ENCODE measurements at places on chromosomes 6 and 20.
A peak's percentile ranks its signal among the peaks of the same experiment; 100 is the strongest.

DNA sequence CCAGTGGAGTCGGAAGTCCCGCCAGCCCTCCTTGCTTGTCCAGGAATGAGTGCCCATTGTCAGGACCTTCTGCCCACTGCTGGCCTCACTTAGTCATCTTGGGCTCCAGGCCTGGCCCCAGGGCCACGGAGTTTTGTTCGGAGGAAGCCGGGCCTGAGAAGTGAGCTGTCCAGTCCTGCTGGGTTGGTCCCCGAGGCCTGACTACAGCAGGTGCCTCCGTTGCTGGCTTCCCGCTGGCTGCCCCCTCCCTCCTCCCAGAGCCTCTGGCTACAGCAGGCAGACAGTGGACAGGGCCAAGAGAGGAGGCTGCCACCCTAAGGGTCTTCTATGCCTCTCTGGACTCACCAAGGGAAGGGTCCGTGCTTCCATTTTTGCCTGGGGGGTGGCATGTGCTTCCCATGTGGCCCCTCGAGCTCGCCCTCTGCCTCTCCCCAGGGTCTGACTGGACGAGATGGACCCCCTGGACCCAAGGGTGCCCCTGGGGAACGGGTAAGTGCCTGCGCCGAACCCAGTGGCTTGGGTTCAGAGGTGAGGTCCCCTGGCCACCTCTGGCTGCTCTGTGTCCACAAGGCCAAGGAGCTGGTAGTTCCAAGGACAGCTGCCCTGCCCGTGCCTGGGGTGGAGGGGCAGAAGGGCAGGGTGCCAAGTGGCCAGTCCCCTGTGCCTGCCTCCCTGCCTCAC lies 2.8 kb downstream of the COL9A3 start:
- no peak for DNase-seq

GRCh38 chr6:45619211-45619760 lies 241.6 kb upstream of the SUPT3H start:
- DNase-seq = no peak

- DNase-seq = no peak
These were observed 164.8 kb downstream of the SYNE1 start for GRCh38 chr6:152472325-152472724.

DNA sequence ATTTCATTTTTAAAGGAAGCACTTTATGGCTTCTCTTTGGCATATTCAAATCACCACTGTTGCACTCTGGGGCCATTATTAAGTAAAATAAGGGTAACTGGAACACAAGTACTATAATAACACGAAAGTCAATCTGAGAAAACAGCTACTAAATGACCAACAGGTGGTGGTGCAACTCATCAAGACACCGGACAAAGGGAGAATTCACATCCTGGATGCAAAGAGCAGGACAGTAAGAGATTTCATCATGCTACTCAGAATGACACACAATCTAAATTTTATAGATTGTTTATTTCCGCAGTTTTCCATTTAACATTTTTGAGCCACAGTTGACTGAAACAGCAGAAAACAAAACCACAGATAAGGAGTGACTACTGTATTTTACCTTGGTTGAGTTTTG lies 27.6 kb upstream of the LY86 start:
- DNase-seq = no peak

- no peak for DNase-seq
These were observed 139.8 kb downstream of the ZDHHC14 start for GRCh38 chr6:157520596-157521361.

DNA sequence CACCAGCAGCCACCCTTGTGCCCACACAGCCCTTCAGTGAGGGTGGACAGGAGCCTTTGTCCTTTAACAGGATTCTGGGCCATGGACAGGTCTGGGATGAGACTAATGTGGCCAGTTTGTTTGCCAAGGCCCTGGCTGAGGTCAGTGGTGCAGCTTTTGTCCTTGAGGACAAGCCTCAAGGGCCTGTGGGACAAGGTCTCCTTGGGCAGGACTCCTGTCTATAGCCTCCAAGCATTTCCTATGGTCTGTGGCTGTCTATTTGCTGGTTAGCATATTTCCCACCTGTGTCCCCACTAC lies 44.1 kb downstream of the SUN5 start:
- DNase-seq = no peak

DNA sequence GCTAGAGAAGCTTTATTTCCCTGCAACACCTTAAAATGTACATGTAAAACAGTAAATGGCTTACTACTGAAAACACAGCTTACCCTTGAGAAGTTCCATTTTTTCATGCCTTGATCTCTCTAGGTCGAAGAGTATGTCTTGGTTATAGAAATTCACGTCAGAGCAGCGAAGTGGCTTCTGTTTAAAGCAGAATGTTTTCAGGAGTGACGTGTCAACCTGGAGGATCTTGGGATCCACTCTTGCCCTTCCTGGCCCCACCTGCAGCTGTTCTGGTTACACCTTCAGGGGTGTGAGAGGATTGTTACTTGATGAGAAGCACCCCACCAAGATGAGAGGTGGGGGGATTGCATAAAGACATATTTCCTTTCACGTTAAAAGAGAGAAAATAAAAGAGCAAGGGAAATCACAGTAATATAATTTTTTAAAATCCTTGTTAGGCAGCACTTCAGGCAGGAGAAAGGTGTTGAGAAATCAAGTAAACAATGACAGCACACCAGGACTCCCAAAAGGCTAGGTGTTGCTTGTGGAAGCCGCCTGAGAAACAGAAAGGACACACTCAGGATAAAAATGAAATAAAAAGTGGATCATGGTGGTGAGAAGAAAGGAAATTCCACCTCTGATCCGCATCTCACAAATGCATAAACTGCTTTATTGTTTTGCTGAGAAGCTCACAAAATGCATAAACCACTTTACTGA lies 149.7 kb downstream of the UNC5CL start:
- no peak for DNase-seq

DNA sequence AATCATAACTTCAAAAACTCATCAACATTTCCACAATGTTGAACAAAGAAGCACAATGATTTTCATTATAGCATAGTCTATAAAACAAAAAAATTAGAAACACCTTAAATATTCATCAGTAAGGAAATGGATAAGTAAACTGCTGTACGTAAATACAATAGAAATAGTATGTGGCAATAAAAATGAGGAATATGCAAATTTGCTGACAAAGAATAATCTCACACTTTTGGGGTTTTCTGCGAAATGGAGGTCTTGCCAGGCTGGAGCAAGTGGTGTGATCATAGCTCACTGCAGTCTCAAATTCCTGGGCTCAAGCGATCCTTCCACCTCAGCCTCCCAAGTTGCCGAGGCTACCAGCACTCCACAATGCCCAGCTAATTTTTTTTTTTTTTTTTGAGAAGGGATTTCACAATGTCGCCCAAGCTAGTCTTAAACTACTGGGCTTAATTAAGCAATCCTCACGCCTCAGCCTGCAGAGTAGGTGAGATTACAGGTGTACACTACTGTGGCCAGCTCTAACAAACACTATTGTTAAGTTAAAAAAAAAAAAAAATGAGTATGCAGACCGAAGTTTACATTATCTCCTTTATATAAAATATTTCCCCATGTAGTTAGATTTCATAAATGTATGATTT lies 58.8 kb upstream of the SMIM28 start:
- no peak for DNase-seq

- DNase-seq = no peak
These were observed 73.6 kb downstream of the MDGA1 start for GRCh38 chr6:37624121-37624520.

- DNase-seq = no peak
These were observed 23.6 kb downstream of the NEDD9 start for GRCh38 chr6:11208854-11209253.

DNA sequence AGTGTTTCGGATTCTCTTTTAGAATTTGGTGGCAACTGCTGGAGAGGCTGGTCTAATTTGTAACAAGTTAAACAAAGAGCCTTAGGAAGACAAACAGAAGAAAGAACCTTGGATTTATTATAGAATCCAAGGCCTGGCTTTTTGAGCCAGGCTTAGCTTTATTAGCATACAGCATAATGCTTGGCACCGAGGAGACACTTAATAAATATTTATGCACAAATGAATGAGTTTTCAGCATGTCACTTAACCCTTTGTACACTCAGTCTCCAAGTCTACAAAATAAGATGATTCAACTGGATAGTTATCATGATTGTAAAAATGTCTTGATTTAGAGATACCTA lies 38.2 kb upstream of the AFDN start:
- no peak for DNase-seq

DNA sequence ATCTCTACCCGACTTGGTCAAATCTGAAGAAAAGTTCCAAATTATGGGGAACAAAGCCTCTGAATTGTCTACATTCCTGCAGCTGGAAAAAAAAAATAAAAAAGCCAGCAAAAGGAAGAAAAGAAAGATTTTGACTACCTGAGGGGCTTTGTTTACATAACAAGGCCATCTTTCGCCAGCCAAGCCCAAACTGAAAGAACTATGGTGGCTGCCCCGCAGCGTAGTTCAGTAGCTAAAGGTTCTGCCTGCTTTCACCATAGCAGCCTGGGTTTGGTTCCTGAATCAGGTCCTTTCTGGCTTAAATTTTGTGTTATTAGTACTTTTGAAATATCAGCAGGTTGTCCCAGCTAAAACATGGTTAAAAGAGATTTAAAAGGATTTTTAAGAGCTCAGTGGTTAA lies 35.4 kb downstream of the ZNF133 start:
- no peak for DNase-seq

DNA sequence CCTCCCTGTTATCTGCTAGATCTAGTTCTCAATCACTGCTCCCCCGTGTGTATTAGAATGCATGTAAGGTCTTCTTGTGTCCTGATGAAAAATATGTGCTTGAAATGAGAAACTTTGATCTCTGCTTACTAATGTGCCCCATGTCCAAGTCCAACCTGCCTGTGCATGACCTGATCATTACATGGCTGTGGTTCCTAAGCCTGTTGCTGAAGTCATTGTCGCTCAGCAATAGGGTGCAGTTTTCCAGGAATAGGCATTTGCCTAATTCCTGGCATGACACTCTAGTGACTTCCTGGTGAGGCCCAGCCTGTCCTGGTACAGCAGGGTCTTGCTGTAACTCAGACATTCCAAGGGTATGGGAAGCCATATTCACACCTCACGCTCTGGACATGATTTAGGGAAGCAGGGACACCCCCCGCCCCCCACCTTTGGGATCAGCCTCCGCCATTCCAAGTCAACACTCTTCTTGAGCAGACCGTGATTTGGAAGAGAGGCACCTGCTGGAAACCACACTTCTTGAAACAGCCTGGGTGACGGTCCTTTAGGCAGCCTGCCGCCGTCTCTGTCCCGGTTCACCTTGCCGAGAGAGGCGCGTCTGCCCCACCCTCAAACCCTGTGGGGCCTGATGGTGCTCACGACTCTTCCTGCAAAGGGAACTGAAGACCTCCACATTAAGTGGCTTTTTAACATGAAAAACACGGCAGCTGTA lies 73.4 kb downstream of the PTPN1 start:
- DNase-seq = no peak

DNA sequence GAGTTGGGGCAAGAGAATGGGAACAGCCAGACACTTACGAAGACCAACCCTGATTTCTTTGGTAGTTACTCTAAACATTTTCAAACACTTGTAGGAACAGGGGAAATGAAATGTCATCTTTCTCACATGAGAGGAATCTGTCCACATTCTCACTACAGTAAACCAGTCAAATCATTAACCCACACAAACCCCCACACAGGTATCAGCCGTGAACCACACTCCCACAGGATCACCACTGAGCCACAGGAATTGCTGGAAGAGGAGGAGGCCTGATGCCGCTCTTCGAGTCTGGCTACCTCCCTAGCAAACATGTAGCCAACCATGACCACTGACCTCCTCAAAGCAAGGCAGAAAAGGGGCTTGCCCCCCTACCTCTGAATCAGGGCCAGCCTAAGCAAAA lies 6.9 kb upstream of the RSPO3 start:
- no peak for DNase-seq

DNA sequence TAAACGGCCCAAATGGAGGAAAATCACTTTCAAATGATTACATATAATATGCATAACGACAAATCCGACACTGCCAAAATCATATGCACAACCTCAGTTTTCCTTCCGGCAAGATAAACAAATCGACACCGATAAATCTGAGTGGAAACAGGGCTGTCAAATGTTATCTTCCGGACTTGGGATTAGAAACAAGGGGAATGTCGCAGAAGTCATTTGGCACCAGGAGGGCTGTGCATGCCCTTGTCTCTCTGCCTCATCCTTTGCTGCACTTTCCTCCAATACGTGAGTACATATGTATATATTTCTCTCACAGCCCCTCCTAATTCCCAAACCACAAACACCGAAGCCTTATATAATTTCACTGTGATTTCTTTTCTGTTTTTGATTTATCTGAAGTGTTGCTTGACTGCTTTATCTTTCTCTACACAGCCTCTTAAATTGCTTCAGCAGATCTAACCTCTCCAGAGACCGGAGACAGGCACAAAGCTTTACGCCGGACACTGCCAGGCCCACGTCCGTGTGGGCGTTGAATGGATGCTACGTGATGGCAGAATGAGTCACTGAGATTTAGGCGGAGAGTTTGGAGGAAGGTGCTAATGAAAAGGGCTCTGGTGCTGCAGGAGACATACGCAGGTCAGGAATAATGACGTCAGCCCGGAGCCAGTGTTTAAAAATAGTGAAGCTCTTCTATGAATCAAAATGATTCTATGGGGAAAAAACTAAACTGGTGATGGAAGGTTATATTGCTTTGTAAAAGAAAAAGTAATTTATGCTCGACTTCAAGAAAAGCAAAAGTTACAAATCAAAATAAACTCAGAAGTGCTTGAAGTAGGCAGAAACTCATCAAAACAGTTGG lies 21.0 kb upstream of the PRELID3B start:
- DNase-seq = peak; percentile 39

All from adrenal gland (tissue), 19 donors.